ENCODE measurements at places on chromosomes 11 and 22.

DNA sequence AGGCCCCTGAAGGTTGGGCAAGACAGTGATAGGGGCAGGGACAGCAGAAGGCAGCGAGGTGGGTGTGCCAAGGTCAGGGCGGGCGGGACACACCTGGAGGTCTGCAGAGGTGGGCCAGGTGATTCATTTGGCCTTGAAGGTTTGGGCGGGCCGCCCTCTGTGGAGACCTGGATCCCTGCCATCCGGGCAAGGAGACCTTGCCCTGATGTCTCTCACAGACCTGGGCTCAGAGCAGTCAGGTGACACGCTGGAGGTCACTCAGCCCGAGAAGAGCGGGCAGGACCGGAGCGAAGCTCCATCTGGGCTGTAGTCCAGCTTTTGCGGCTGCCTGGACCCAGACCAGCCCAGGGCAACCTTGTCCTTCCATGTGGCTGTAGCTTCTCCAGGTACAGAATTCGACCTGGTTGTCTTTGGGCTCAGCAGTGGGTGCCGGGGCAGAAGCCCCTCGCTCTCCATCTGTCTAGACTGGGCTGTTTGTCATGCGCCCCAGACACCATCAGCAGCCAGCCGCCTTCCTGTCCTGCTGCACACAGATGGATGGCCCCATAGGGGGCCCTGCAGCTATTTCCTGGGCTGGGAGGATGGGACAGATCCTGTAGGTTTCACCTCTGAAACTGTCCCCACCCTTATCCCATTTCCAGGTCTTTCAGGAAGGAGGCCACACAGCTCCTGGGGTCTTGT, 3.1 kb downstream of the MRGPRG start:
- DNase-seq: no peak

GRCh38 chr22:48265000-48265625, 1502.7 kb downstream of the TBC1D22A start:
- DNase-seq: no peak

- no peak for DNase-seq
These were observed 94.0 kb downstream of the BRD1 start for GRCh38 chr22:49733631-49734030.

DNA sequence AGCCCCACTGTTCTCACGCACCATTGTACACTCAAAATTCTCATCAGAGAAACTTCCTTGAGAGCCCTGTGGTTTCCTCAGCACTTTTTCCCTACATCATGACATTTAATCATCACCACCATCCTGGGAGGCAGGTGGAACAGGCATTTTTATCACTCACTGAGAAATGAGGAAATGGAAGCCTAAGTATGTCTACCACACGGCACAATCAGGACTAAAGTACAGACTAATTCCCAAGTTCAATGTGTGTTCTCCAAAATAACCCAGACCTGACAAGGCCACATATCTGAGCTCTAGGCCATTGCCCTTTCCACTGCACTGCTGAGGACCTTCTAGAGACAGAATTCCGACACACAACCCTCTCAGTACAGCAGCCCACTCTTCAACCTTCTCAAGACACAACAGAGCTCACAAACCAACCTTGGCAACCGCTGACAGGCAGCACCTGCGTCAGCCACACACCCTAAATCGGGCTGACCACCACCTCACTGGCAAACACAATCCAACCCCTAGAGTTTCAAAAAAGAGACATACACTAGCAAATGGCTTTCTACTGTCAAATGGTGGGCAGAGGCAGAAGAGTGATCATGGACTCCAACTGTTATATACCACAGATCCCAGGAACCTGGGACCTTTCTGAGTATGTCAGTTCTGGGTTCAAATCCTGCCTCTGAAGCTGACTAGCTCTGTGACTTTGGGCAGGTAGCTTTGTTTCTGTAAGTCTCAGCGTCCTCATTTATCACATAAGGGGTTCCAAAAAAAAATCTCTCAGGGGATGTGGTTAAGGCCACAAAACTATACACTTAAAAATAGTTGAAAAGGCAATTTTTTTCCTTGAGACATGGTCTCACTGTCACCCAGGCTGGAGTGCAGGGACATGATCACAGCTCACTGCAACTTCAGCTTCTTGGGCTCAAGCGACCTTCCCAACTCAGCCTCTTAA, 16.3 kb downstream of the SMCO4 start:
- no peak for DNase-seq

DNA sequence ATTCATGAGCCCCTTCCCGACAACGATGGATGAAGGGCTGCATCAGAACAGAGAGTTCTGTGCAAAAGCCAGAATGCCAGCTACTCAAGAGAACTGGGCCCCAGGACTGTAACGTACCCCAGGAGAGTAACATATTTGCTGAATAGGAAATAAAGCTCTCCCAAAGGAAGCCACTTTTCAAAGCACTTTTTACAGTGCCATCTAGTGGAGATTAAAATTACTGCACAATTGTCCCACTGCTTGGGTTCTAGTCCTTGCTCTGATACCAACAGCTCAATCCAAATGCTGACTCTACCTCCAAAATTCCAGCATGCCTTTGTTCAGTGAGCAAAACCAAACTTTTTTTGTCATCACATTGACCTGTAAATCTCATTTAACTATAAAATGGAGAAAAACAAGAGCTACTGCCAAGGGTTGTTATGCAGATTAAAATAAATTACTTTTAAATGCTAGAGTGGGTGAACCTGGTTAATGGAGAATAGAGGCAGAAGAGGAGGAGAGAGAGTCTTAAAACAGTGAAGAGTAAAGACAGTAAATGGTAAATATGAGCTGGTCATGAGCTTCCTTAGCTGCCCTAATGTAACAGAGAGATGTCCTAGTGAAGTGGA, 87.6 kb upstream of the FSHB start:
- DNase-seq: peak; percentile 19

DNA sequence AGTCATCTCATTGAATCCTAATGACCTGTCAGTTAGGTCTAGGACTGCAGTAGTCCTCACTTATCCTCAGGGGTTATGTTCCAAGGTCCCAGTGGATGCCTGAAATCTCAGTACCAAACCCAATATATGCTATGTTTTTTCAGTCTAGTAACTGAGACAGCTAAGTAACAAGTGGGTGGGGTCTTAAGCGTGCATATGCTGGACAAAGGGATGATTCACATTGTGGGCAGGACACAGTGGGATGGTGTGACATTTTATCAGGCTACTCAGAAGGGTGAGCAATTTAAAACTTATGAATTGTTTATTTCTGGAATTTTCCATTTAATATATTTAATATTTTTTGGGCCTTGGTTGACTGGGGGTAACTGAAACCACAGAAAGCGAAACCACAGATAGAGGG, 29.0 kb downstream of the DDX10 start:
- DNase-seq: no peak

GRCh38 chr22:35746946-35747703, 29.5 kb downstream of the APOL5 start:
- DNase-seq: no peak

- no peak for DNase-seq
These were observed 4.1 kb downstream of the MMP20 start for GRCh38 chr11:102620818-102621561.

- no peak for DNase-seq
These were observed 24.4 kb upstream of the RFPL3 start for GRCh38 chr22:32333141-32333768.

- DNase-seq: no peak
These were observed 359.7 kb upstream of the PDGFD start for GRCh38 chr11:104523611-104524010.
